Naive thymus-derived CD4-positive, alpha-beta T cell (primary cell): ENCODE measurements at places on chromosomes 5 and 9. TPM values are rescaled to one million over a fixed set of nuclear protein-coding genes. Genes with fewer than 3 reads are reported as not detected.

GRCh38 chr9:92960561-92961290, 13.4 kb downstream of the FGD3 start:
- H3K36me3 ChIP-seq: no peaks in the 10 kb centered on the region
- H3K4me3 ChIP-seq: no peak overlapping the region
- H3K27me3 ChIP-seq: no peaks in the 10 kb centered on the region
- peak overlapping the region; percentile 85 for H3K27ac ChIP-seq
- DNase-seq: no peak

- H3K36me3 ChIP-seq: no peaks in the 10 kb centered on the region
- no peak overlapping the region for H3K4me3 ChIP-seq
- H3K27ac ChIP-seq: no peak overlapping the region
- no peak for DNase-seq
- no peaks in the 10 kb centered on the region for H3K4me1 ChIP-seq
Observed at GRCh38 chr5:156621719-156622118, 228.4 kb upstream of the PPP1R2B start.

MAPK9 gene
- 18.0 TPM for polyA plus RNA-seq

DNA sequence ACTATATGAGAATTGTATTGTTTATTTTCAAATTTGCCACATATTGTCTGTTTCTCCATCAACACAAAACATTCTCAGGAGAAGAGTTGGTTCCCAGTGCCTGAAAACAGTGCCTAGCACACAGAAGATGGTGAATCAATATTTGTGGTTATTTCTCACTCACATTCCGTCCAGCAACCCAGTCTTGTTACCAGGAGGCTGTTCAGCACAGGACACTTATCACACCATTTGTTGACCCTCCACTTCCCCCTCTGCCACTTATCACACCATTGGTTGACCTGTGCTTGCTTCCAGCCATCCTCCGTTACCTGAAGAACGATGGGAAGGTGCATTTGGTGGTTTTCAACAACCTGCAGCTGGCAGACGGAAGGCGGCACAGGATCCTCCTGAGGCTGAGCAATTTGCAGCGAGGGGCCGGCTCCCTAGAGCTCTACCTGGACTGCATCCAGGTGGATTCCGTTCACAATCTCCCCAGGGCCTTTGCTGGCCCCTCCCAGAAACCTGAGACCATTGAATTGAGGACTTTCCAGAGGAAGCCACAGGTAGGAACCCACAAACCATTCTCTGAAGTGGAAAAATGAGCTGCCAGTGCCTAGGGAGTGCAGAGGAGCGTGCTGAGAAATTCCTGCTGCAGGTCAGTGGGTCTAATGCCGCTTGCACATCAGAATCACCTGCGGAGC, 20.5 kb downstream of the THBS4 start:
- no peak overlapping the region for H3K4me3 ChIP-seq
- H3K36me3 ChIP-seq: no peaks in the 10 kb centered on the region
- DNase-seq: no peak
- no peaks in the 10 kb centered on the region for H3K4me1 ChIP-seq
- no peaks in the 10 kb centered on the region for H3K27me3 ChIP-seq
- no peak overlapping the region for H3K27ac ChIP-seq

GABRA1 gene
- not detected for polyA plus RNA-seq
